Muscle of arm (tissue), 14 donors: ENCODE measurements at places on chromosomes 3 and 15.

GRCh38 chr3:10930666-10931040 lies 61.9 kb upstream of the SLC6A1 start:
- DNase-seq: no peak

GRCh38 chr15:80456517-80457492 lies 52.6 kb downstream of the ARNT2 start:
- DNase-seq: no peak

GRCh38 chr3:188749010-188749617 lies 422.7 kb upstream of the TPRG1 start:
- no peak for DNase-seq

DNA sequence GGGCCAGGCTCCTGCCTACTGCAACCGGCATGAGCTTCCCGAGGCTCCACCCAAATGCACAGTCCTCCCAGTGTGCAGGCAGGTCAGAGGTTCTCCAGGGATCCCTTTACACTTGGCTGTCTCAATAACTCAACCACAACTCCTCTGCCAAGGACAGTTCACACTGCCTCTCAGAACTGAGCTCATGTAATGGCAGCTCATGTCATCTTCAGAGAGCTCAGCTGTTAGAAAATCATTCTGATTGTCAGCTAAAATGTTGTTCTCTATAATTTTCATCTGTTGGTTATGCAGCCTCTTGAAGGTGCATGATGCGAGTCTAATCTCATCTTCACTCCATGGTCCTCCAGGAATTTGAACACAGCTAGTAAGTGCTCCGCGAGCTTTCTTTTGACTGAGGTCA lies 76.7 kb downstream of the SST start:
- DNase-seq: no peak

DNA sequence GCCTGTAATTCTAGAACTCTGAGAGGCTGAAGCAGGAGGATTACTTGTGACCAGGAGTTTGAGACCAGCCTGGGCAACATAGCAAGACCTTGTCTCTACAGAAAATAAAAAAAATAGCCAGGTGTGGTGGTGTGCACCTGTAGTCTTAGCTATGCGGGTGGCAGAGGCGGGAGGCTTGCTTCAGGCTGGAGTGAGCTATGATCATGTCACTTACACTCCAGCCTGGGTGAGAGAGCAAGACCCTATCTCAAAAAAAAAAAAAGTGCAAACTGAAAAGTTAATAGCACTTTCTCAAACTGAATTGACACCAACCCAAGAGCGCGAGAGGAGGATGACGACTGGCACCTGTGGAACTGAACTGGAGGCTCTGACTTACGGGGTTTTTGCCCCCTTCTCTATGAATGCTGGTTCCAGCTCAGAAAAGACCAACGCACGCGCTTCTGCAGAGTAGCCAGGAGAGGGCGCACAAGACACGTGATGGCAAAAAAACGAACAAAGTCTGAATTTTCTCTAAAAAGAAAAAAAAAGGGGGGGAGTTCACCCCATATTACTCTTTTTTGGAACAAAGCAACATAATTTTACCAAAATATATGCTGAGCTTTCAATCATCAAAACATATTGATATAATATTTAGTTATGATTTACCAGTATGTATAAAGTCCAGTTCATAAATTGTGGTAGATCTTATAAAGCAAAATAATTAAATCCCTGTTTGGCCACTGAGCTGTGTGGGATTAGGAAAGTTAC lies 23.7 kb downstream of the CFAP92 start:
- peak; percentile 57 for DNase-seq

DNA sequence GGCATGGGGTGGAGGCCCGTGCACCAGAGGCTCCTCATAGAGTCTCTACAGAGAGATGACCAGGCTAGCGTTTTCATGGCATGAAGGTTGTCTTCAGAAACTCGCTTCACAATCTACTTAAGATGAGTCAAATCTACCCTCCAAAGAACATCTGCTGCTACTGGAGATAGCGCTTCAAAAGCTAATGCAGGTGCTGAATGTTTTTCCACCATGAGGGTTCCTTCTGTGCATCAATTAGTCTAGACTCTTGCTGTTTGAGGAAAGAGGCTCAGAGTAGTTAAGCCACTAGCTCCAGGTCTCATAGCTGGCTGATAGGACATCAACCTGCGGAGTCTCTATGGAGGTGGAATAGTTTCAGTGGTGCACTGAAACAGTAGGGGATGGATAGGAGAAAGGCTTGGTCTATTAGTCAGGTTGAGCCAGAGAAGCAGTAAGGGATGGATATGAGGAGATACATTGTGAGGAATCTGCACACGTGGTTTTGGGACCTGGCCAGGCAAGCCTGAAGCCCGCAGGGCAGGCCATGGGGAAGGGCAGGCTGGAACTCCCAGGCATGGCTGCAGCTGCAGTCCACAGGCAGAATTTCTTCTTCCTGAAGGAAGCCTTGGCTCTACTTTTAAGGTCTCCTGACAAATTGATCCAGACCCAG lies 117.5 kb downstream of the APBA2 start:
- no peak for DNase-seq

DNA sequence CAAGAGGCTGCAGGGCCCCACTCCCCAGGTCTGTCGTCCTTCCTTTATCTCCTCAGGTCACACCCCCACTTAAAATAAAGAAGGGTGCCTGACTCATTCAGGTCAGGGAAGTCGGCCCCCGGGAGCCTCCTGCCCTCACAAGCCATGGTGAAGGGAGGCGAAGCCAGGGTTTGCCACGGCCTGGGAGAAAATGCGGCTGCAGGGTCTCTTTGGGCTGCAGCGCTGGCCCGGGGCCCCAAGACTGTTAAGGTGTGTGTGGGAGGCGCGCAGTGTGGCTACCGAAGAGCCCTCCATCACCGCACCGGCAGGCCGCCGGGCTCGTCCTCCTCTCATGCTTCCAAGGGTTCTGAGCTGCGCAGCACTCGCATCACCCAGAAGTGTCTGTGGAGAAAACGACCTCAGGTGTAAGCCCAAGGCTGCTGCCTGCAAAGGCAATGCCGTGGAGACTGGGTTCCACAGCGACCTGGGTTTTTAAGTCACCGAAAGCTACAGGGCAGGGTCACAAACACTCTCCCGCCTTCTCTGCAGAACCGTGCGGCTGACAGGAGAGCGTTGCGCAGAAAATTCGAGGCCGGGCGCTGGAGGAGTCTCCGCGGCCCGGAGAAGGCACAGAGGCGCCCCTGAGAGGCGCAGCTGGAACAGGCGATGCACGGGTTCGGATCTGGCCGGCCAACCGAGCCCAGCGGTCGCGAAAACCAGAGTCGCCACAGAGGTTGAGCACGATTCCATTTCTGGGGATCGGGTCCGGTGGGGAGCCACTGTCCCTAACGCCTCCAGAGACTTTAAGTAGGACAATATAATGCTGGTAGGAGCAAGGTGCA lies 8.7 kb downstream of the FOXL2 start:
- DNase-seq: no peak

- no peak for DNase-seq
Observed at GRCh38 chr3:193662757-193663322, 69.8 kb downstream of the OPA1 start.

GRCh38 chr3:58408906-58409305 lies 24.7 kb downstream of the PDHB start:
- DNase-seq: no peak

GRCh38 chr15:76162784-76163456 lies 103.1 kb downstream of the TMEM266 start:
- DNase-seq: no peak

GRCh38 chr15:33468740-33469139 lies 158.0 kb downstream of the RYR3 start:
- no peak for DNase-seq

DNA sequence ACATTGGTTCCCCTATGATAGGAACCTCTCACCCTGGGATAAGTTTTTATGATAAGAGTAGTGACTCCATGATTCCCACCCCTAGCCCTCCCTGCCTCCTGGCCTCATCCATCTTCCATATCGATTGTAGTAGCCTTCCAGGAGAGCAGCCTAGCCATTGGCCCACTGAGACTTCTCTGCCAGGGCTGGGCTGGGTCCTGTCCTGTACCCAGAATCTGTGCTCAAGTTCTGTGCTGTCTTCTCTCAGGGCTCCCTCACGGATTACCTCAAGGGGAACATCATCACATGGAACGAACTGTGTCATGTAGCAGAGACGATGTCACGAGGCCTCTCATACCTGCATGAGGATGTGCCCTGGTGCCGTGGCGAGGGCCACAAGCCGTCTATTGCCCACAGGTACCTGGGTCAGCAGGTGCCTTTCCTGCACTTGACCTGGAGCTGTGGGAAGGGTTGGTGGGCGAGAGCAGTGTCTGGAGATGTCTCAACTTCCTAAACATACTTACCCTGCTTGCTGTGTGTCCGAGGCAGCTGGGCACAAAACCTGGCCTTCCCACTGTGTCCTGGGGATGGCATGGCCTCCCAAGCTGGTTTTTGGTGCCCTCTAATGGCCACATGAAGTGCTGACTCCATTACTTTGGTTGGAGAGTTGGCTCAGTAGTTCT lies 16.6 kb upstream of the EXOG start:
- DNase-seq: peak; percentile 61

DNA sequence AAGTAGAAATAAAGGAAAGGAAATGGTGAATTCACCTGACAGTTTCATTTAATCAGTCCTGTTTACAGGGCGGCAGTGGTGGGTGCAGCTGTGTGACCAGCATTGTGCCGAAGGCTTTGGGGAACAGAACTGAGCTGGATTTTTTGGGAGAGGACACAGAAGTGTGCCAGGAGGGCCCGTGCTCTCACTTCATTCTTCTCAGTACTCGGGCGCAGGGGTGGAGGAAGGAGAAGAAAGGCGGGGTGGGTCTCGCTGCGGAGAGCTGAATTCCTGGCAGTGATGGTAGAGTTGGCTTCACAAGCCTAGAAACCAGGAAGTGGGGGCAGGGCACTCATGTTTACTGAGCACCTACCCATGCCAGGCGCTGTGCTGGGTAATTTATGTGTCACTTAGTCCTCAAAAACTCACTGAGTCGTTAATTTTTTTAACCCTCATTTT lies 64.6 kb downstream of the CRTC3 start:
- no peak for DNase-seq

DNA sequence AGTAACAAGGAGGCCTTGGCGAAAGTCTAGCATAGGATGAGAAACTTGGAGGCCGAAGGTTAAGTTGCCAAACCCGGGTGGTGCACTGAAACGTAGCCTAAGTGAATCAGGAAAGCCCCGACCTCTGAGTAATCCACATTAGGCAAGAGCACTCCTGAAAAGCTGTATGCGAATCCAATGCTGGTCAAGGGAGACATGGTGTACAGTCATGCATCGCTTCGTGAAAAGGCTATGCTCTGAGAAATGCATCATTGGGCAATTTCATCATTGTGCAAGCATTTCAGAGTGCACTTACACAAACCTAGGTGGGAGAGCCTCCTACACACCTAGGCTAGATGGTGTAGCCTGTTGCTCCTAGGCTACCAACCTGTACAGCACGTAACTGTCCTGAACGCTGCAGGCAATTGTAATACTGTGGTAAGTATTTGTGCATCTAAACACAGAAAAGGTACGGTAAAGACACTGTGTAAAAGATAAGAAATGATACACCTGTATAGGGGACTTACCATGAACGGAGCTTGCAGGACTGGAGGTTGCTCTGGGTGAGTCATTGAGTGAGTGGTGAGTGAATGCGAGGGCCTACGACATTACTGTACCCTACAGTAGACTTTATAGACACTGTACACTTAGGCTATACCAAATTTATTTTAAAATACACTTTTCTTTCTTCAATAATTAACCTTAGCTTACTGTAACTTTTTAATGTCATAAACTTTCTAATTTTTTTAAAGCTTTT lies 222.5 kb downstream of the SHQ1 start:
- no peak for DNase-seq

DNA sequence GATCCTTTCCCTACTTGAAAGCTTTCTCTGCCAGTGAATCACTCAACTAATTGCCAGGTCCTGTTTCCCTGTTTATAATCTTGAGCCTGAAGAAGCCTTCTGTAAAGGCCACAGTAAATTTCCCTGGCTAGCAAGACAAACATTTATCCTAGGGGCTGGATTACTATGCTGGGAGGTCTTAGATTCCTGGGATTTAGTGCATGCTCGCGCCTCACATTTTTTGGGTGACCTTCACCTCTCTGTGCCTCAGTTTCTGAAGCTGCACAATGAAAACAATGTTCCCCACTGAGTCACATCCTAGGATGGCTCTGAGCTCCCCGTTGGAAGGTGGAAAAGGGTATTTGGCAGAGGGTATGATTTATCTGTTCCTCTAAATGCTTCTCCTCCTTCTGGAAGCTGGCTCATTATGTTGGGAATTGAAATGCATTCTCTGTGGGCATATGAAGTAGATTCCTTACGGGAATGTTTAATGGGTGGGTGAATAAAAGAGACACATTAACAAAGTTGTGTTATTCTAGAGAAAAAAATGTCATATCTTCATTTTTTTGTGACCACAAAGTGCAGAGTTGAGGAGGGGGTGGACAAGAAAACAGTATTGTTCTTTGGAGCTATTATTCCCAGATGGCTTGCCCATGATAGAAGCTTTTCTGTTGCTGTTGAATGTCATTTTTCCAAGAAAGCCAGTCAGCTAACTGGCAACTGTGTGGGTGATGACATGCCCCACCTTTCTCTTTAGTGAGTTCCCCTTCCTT lies 32.4 kb downstream of the LSM3 start:
- DNase-seq: no peak

- no peak for DNase-seq
Observed at GRCh38 chr15:42172475-42172874, 16.0 kb upstream of the PLA2G4F start.

- no peak for DNase-seq
Observed at GRCh38 chr3:179513862-179514261, 48.9 kb upstream of the ACTL6A start.

GRCh38 chr3:157240408-157240807 lies 80.5 kb upstream of the CCNL1 start:
- DNase-seq: no peak

DNA sequence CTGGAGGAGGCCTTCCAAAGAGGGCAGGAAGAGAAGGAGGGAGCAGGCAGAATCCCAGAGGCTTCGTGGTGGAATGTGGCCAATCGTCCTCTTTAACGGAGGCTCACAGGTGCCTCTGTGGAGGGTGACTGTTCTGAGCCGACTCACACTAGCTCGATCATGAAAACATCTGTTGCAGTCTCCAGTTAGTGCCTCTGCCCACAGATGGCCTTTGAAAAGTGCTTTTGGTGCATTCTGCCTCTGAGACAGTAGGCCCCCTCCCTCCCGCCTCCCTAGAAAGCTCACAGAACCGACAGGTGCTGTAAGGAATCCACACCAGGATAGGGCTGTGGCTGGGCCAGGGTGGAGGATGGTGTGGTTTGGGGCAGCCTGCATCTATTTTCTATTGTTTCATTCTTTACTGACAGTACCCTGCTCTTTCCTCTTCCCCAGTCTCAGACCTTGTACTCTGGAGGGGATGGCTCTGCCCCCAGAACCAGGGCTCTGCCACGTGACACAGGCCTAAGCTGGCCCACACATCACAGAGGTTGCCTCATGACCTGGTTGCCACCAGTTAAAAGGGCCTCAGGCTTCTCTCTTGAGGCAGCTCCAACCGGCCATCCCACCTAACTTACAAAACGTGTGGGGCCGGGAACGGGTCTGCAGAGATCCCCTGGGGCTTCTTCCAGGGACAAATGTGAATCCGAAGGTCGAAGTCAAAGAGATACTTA lies 27.2 kb upstream of the PIGZ start:
- DNase-seq: no peak

DNA sequence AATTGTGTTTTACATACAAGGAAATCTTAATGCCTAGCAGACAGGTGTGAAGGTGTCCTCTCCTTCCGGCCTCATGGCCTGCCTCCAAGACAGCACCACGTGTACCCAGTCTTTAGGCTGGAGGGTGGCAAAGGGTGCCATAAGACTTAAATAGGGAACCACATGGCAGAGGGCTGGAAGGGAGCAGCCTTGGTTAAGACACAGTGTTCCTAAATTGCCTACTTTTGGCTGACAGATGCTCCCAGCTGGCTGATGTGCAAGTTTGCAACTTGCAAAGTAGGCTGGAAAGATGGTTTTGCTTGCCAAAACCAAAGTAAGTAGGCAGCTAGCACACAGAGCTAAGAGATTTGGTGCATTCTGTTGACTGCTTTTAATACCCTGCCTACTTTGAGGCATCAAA lies 45.2 kb downstream of the CCNB2 start:
- no peak for DNase-seq
